Muscle of back (tissue), 13 donors: ENCODE measurements at places on chromosomes 2 and 18. TPM values are rescaled to one million over a fixed set of nuclear protein-coding genes. Genes with fewer than 3 reads are reported as not detected.

- DNase-seq = no peak
Observed at GRCh38 chr2:148593421-148593820, 51.1 kb upstream of the EPC2 start.

GRCh38 chr2:217316743-217317142, 456.9 kb upstream of the TNP1 start:
- no peak for DNase-seq

DNA sequence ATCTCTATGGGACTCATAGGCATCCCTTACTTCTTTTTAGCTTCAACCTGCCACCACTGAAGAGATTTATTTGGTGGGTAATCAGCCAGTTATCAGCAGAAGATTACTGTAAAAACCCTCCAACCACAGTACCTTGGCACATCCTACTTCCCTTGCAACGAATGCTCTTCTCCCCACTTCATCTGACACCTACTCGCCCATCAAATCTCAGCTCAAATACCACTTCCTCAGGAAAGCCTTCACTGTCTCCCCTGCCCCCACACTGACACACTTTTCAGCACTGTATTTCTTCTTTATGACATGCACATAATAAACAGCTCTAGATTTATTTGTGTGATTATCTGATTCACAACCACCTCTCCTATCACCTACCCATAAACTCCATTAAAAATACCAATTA, 3.1 kb downstream of the KDSR start:
- DNase-seq = no peak

Gene BOLL
- polyA plus RNA-seq = 1.5 TPM

Gene SNRNP27
- 63.6 TPM for polyA plus RNA-seq

DNA sequence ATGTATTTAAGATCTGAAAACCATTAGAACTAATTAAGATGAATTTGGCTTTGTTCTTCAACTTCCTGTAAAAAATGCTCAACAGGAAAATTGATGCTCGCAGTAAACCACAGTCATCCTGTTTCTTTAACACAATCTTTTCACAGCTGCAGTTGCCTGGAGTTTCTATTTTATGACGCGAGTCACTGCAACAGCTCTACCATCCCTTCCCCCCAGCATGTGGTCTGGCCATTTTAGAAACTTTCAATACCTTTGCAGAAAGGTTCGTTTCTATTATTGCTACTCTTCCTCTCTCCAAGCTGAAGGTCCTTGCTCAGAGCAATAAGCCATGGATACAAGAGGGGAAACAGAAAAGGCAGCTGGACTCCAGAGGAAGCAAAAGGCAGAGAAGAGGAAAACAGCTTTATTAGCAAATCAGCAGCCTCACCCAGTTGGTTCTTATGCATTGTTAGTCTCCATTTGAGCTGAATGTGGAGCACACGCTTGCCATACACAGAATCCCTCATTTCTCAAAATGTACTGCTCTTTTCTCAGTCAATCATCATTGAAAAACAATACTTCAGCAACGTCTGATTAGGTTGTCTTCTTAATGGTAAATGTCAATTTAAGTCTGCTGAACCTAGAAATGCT, 3.9 kb downstream of the WIPF1 start:
- DNase-seq = peak; percentile 74

DNA sequence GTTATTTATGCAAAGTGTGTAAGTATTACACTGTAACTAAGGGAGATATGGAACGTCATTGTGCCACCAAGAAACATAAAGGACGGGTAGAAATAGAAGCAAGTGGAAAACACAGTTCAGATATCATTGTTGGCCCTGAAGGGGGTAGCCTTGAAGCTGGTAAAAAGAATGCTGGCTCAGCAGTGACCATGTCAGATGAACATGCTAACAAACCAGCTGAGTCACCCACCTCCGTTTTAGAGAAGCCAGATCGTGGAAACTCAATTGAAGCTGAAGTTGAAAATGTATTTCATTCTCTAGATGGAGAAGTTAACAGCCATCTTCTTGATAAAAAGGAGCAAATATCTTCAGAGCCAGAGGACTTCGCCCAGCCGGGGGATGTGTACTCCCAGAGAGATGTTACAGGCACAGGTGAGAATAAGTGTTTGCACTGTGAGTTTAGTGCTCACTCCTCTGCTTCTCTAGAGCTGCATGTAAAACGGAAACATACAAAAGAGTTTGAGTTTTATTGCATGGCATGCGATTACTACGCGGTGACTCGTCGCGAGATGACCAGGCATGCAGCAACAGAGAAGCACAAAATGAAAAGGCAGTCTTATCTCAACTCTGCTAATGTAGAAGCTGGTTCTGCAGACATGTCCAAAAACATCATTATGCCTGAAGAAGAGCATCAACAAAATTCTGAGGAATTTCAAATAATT, 36.1 kb downstream of the ZNF407 start:
- DNase-seq = no peak

Gene DSG3
- 0.03 TPM for polyA plus RNA-seq

DNA sequence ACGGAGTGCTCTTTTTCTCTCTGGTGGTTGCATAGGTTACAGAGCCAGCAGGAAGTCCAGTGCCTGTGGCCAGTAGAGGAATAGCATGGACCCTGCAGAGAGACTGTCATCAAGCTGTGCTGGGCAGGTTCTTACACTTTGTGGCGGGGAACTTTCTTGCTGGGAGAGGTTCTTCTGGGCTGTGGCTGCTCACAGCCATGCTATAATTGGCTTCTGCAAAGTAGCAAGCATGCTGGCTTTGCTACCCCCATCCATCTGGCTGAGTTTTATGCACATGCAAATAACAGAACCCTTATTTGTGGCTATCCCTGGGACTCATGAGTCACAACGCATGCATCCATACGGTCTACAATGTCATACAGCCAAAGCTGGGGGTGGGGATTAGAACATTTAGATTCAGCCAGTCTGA, 68.9 kb downstream of the PLCL1 start:
- peak; percentile 86 for DNase-seq

Gene CRACDL
- polyA plus RNA-seq = 1.6 TPM

DNA sequence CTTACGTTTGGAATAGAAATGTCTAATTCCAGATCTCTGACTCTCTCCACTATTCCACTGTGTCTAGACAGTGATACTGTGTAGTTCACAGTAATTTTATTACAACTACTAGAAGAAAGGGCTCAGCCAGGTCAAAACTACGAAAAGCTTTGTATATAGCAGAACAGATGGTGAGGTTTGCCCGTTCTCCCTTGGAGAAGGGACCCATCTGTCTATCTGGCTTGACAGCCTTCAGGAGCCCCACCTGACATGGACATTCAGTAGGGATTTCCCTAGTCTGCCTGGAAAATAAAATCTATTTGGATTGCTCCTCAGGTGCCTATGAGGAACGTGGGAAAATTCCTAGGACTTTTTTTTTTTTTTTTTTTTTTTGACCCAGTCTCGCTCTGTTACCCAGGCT, 435.4 kb downstream of the NRXN1 start:
- DNase-seq = no peak

GRCh38 chr2:81495556-81495955, 1191.0 kb upstream of the LRRTM1 start:
- no peak for DNase-seq

- no peak for DNase-seq
Observed at GRCh38 chr2:232997749-232998665, 15.0 kb downstream of the NGEF start.

Gene BIN1
- polyA plus RNA-seq = 716 TPM

Gene EVX2
- polyA plus RNA-seq = not detected

Gene IL37
- polyA plus RNA-seq = not detected

DNA sequence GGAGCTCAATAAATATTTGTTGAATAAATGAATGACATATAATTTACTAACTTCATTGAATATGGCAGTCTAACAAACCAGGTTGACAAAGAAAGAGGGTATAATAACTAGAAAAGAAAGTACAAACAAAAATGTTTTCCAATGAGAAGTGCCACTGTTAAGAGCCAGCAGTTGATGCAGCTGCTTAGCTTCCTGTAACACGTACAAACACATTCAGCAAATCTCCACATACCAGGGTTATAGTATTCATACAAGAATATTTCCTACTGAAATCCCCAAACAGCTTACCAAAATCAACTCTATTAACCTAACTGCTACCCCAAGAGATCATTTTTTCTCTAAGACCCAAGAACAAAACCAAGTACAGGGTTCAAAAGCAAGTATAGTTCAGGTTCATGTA, 77.7 kb downstream of the THADA start:
- no peak for DNase-seq

DNA sequence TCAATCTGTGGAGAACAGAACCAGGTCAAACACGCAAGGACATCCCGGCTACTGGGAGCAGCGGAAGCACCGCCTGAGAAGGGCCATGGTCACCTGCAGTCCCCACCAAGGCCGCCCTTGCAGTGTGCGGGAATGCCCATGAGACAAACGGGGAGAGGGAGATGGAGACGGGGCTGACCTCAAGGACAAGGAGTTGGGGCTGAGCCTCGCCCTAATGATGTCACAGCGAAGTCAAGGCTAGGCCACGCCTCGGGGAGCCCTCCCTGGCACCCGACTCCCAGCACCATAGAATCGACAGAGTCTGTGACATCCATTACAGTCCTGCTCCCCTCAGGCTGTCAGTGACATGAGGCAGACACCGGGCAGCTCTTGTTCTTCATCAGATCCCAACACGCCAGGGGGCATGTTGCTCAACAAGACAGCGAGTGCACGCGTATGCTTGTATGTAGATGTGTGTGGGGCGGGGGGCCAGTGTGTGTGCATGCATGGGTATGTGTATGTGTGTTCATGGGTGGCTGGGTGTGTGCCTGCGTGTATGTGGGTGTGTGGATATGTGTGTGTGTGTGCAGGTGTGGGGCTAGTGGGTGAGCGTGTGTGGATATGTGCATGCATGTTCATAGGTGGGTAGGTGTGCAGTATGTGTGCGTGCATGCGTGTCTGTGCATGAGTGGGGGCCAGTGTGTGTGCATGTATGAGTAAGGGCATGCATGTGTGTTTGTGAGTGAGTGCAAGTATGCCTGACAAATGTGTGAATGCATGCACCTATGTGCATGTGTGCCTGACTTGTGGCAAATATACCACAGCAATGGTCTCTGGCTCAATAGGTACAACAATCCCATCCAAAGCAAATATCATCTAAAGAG, 57.0 kb downstream of the ANKMY1 start:
- DNase-seq = no peak

Gene DNAJC5G
- 0.12 TPM for polyA plus RNA-seq

GRCh38 chr2:108825736-108826135, 39.2 kb downstream of the CCDC138 start:
- no peak for DNase-seq

- no peak for DNase-seq
Observed at GRCh38 chr2:148653437-148653836, 8.9 kb downstream of the EPC2 start.

Gene UGT1A1
- polyA plus RNA-seq = not detected

Gene LRP2
- 0.04 TPM for polyA plus RNA-seq

DNA sequence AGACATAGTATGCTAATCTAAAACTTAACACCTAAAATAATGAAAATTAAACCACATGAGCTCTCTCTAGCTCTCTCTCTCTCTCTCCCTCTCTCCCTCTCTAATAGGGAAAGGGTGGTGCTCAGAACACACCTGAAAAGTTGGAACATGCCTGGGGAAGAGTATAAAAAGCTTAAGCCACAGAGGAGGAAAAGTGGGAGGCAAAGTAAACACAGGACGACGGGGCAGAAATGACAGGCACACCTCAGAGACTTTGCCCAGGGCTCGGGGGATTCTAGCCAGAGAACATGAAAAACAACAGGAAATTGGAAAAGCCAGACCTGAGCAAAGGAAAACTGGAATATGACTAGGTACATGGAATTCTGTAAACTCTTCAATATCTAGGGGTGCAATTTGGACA, 666.1 kb downstream of the BCL11A start:
- DNase-seq = no peak

Gene PLB1
- 1.6 TPM for polyA plus RNA-seq

Gene PROC
- polyA plus RNA-seq = not detected

Gene ATAD2B
- 15.5 TPM for polyA plus RNA-seq

Gene TCF23
- polyA plus RNA-seq = 0.35 TPM

DNA sequence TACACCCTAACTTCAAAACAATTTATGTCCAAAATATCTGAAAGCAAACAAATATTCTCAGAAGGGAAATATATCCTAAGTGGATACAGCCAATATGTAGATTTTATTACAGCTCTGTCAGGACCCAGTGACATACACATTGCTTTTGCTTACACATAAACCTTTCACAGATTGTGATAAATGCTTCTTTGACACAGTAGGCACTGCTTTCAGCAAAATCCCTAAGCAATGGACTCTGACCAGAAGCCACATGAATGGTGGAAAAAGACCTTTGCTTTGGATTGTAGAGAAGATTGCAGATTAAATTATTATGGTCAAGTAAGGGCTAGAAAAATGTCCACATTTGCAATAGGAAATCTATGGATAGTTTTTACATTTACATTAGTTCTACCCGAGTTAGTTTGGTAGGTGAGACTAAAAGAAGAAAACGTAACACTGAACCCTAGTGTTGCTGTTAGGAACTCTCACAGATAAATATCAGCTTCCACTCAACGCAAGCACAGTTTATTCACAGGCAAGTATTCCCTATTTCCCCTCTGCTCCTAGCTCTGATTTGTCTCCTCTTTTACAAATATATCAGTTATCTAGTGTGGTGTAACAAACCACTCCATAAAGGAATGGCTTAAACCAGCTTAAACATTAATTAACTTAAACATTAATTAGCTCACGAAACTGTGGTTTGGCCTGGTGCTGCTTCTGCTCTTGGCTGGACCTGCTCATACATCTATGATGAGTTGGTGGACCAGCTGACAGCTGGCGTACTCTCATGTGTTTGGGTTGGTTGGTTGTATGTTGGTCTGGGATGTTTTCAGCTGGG, 23.6 kb upstream of the SERPINE2 start:
- DNase-seq = no peak

- no peak for DNase-seq
Observed at GRCh38 chr2:98802344-98802743, 71.4 kb upstream of the MGAT4A start.

DNA sequence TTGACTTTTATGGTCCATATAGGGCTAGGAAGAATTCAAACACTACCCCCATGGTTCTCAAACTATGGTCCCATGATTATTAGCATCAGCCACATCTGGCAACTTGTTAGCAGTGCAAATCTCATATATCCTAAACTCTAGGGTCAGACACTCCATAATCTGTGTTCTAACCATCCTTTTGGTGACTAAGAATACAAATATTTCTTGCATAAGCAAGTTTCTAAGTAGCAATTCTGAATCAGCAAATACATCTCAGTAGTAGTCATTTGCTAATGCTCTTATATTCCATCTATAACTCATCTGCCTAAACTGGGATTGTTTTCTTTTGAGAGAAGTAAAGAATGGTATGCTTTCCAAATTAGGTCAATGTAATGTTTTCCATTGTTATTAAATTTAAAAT, 447.3 kb downstream of the TMX3 start:
- no peak for DNase-seq
